ENCODE measurements at places on chromosomes 1 and 21.
A peak's percentile ranks its signal among the peaks of the same experiment; 100 is the strongest.

GRCh38 chr1:168005529-168005928 lies 68.7 kb upstream of the MPC2 start:
- no peak for DNase-seq

GRCh38 chr1:175129182-175129581 lies 61.5 kb downstream of the TNN start:
- no peak for DNase-seq

DNA sequence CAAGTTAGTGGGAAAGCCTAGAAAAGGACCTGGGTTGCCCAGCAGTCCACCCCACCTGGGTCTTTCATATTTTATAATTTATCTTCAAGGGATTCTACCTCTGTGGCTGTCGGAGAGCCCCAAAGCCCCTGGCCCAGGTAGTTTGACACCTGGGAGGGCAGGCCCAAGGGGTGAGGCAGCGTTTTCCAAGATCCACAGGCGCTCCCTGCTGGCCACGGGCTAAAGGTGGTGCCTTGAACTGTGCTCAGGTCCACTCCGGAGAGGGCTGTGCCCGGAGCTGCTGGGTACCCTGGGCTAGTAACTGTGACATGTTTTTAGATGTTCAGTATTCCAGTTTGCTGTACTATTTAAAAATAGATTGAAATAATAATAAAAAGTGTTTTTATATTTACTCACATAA lies 37.2 kb upstream of the CRNN start:
- DNase-seq = no peak

- DNase-seq = peak; percentile 33
Measured at GRCh38 chr1:22641906-22642636, 1.4 kb upstream of the C1QC start.

- DNase-seq = no peak
Measured at GRCh38 chr1:246333855-246334254, 173.2 kb downstream of the SMYD3 start.

DNA sequence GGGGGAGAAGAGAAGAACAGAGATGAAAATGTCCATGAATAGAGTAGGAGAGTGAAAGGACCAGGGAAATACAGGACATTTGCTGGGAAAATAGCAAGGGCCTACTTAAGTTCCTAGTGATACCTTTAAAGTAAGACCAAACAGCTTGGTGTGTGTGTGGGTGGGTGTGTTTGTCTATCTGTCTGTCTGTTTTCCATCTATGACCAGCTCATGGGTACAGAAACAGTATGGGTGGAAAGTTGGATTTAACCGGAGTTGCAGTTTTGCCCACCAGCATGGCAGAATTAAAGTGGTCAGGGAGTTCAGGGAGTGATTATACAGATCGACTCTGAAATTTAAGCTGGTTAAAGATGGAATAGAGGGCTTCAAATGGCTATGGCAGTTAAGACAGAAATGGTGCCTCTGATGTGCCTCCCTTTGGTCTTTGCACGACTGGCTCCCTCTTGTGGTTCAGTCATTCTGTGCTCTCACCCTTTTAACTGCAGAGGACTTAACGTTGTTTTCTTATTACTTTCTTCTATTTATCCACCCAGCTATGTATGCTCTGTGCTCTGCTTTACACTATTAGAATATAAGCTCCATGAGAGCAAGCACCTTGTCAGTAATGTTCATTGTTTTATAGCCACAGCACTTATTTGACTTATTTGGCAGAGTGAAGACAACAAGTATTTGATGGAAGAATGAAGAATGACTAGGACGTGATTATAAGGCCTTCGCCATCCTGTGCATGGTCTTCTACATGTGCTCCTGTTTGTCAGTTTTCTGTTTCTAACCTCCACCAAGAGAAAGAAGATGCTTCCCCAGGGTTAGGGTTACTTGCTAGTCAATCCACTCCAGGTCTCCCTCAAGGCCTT lies 72.7 kb upstream of the AK4 start:
- no peak for DNase-seq

DNA sequence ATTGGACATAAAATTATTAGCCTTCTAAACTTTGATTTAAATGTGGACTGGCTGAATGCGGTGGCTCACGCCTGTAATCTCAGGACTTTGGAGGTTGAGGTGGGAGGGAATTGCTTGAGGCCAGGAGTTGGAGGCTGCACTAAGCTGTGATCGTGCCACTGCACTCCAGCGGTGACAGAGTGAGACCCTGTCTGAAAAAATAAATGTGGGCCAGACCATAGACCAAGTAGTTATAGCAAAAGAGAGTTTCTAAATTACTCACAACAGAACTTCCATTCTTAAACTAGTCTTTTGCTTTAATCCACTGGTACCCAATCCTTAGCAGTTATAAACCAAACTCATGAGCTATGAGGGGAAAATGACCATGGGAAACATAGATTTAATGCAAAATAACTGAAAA lies 35.2 kb downstream of the RAP1A start:
- DNase-seq = no peak

DNA sequence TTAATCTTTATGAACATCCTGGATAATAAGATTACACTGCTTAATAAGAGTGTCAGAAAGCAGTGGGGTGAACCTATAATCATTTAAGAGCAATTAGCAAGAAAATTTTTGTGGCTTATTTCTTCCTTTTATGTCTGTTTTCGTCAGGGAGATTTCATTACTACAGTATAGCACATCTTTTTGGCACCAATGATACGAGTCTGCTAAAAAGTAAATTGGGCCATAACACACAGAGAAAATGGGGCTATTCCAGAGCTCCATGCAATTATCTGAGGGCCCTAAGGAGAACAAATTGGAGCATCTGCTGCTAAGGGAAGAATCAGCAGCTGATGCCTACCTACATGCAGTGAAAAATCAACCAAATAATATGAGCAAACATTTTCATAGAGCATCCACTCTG lies 330.3 kb upstream of the NCAM2 start:
- DNase-seq = no peak

Data from hematopoietic multipotent progenitor cell (in vitro differentiated cells).